ENCODE measurements at places on chromosomes 7 and 10. TPM values are rescaled to one million over a fixed set of nuclear protein-coding genes. Genes with fewer than 3 reads are reported as not detected.

The TWIST1 gene
- total RNA-seq: 2.3 TPM

The FGL2 gene
- 4.1 TPM for total RNA-seq

The LIPF gene
- total RNA-seq: not detected

The KIAA1549 gene
- 0.40 TPM for total RNA-seq

The EMX2 gene
- total RNA-seq: not detected
